Activated T-cell treated with anti-CD3 and anti-CD28 coated beads, Interleukin-2, amount 50 U/mL, for 72 hours (primary cell): ENCODE measurements at places on chromosomes 4 and X.

- DNase-seq, result no peak
Observed at GRCh38 chr4:4333265-4333706, 43.2 kb downstream of the ZBTB49 start.

DNA sequence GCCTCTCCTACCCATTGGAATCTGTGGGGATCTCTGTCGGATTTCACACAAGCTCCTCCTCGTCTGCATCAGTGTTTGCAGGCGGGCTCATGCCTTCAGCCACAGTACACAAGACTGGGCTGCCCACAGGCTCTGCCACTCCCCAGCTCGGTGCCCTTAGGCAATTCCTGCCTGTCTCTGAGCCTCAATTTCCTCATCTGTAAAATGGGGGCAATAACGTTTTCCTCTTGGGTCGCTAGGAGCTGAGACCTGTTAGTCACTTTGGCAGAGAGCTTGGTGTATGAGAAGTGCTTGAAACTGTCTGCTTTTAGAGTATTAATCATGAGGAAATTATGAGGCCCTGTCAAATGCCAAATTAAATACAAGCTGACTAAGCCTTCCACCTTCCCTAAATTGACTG lies 27.6 kb upstream of the MSX1 start:
- DNase-seq, result no peak

DNA sequence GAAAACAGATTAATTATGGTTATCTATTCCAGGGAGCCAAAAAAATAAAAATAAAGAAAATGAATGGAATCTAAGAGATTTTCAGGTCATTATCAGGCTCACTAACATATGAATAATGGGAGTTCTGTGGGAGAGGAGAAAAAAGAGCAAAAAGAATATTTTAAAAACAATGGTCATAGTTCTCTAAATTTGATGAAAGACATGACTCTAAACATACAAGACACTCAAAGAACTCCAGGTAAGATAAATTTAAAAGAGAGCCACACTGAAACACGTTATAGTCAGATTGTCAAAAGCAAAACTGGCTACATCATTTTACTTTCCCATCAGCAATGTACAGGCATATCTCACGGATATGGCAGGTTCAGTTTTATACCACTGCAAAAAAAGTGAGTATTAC lies 520.0 kb downstream of the ANKRD50 start:
- DNase-seq, result no peak

DNA sequence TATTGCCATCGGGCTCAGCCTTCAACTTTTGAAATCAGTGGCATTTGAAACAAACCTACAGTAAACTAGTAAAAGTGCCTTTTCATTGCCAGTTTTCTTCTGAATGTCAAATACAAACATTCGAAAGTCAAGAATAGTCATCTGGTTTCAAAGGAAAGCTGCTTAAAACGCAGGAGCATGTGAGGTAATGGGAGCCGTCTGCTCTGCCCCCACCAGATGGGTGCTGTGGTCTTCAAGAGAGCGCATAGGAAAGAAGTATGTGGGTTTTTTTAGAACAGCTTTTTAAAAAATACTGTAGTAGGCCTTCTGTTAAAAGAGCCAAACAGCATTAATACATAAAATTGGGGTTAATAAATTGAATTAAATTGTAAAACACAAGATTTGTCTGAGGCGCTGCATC lies 88.6 kb downstream of the STOX2 start:
- DNase-seq, result no peak

DNA sequence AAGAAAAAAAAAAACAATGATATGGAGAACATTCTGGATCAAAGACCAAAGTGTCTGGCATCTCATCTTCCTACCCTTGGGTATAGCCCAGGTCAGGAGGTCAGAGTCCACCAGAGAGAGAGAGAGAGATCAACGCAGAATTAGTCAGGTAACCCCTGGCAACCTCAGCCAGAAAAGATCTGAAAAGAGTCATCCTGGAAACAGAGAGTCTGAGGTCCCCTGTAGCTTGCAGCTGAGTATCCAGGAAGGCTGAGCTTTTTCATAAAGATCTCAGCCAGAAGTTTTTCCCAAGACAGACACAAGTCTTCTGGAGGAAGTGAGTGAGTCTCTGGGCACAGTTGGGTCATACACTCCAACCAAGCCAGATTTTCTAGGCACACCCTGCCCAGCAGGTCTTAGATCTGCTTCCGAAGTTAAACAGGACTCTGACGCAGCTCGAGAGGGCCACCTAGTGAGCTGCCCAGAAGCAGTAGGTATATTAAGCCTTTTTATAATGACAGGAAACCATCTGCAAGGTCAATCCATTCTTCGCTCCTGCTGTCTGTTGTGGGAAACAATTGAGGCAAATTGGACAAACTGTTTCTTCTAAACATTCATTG lies 35.7 kb downstream of the ACE2 start:
- peak; percentile 26 for DNase-seq

DNA sequence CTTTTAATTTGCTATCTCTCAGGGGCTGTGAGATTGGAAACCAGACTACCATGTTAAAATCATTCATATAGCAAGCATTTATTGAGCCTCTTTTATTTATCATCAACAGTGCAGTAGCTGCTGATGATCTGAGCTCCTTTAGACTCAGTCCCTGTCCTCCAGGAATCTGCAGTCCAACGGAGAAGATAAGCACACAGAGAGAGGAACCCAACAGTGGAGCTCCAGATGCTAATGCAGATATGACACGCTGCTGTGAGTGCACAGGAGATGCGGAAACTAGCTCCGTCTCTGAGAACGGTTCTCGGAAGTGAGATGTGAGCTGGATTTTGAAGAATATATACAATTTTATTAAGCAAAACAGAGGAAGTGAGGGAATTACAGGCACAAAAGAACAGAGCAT lies 35.4 kb downstream of the DCHS2 start:
- DNase-seq, result no peak

DNA sequence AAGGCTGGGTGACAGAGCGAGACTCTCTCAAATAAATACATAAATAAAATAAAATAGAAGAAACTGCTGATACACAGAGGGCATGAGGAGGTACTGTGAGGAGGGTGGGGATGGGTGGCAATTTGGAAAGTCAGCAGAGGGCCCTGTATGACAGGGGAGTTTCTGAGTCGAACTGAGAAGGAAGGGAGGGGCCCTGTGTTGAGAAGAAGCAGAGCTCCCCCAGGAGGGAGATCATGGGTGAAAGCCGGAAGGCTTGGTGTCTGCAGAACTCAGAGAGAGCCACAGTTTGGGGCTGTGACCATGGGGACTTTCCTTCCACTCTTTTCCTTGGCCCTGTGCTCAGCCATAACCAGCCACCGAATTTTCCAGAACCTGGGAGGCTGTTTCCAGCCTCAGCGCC lies 24.8 kb upstream of the AFAP1 start:
- DNase-seq, result peak; percentile 51

DNA sequence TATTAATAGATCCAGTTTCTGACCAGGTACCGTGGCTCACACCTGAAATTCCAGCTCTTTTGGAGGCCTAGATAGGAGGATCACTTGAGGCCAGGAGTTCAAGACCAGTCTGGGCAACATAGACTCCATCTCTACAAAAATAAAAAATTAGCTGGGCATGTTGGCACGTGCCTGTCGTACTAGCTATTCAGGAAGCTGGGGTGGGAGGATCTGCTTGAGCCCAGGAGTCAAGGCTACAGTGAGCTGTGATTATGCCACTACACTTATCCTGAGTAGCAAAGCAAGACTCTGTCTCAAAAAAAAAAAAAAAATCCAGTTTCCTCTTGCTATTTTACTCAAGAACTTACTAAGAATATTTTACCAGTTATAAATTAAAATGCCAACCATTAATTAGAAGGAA lies 91.7 kb downstream of the SLC10A6 start:
- DNase-seq, result no peak

DNA sequence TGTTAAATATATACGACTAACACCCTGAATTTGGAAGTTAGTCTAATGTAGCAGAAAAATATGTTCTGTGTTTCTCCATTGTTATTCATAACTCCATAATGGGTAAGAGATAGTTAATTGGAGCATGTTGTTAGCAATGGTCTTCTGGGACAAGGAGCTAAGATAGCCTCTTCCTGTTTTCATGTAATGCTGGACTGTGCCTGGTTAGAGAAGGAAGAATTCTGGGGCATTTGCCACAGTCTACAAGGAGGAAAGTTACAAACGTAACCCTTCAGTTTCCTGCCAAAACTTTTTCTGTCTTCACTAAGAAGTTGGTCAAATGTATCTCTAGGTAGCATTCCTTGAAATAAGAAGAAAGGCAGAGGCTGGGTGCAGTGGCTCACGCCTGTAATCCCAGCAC lies 5.8 kb downstream of the PRDX4 start:
- DNase-seq, result no peak

DNA sequence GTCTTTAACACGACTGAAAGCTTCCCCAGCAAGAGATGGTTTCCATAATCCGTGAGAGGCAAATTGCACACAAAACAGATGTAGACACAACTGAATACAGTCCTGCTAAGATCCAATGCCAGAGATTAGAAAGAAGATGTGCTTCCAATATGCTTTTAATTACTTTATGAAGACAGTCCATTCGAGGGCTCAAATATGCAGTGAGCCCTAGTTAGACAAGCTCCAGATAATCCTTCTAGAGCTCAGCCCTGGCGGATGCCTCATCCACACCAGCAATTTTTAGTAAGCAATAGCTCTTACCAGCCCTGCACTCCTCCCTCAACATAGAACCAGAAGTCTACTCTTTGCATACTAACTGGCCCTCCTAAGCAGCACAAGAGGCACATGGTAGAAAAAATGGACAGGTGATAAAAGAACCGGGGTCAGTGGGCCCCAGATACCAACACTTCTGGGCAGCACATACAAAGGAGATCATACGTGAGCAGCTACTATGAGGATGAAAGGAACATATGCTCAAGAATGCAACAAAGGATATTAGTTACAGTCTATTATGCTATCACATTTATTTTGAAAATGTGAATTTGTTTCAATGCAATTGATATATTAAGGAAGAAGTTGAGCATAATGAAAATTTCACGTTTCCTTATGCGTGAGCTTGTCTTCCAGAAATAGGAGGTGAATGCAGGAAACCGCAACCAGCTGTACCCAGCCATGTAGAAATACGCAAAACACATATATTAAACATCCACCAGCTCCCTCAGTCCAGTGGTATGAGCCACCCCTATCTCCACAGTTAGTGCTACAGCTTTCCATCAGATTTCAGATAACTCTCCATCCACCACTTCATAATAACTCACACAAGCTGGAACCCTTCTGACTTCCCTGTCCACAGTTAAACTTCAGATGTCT lies 34.3 kb downstream of the GPC4 start:
- DNase-seq, result no peak

DNA sequence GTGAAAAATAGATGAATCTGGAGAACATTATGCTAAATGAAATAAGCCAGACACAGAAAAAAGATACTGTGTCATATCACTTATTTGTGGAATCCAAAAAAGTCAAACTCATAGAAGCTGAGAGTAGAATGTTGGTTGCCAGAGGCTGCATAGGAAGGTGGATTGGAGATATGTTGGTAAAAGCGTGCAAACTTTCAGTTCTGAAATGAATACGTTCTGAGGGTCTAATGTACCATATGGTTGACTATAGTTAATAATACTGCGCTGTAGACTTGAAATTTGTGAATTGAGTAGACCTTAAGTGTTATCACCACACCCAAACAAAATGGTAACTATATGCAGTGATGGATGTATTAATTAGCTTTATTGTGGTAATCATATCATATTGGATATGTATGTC lies 45.0 kb upstream of the UPRT start:
- no peak for DNase-seq

GRCh38 chr4:101074326-101074725 lies 273.0 kb downstream of the PPP3CA start:
- no peak for DNase-seq

- DNase-seq, result no peak
Observed at GRCh38 chrX:30513284-30513683, 64.3 kb downstream of the TASL start.

DNA sequence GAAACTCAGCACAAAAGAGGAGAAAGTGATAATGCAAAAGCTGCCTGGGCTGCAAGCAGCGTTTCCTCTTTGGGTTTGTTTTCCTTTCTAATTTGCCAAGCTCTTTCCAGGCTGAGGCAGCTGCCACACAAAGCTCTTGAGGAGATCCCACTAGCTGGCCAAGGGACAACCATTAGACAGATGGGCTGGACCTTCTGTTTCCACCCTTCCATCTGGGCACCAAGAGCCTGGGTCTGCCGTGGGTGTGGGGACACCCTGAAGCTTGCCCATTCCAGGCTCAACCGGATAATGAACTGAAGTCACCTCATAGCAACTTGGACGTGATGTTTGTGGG lies 194.6 kb upstream of the C1QTNF7 start:
- peak; percentile 3 for DNase-seq

- DNase-seq, result no peak
Observed at GRCh38 chr4:140004549-140004895, 149.5 kb downstream of the MAML3 start.

- no peak for DNase-seq
Observed at GRCh38 chr4:2672700-2673099, 83.4 kb downstream of the TNIP2 start.

DNA sequence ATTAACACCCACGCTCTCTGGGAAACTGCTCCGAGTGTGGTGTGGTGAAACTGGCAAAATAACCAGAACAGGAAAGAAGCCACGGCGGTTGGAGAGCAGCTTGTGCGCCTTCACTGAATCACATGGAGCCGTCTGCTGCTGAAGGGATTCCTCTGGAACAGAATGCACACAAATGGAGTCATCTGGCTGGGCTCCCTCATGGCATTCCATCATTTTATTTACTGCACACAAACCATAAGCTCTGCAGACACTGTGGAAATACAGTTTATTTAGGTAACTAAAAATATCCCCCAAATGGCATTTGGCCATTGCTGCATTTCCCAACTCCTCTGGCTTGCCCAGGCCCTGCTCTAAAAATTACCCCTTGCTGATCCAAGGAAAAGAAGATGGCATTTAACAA lies 187.0 kb upstream of the S100G start:
- no peak for DNase-seq

DNA sequence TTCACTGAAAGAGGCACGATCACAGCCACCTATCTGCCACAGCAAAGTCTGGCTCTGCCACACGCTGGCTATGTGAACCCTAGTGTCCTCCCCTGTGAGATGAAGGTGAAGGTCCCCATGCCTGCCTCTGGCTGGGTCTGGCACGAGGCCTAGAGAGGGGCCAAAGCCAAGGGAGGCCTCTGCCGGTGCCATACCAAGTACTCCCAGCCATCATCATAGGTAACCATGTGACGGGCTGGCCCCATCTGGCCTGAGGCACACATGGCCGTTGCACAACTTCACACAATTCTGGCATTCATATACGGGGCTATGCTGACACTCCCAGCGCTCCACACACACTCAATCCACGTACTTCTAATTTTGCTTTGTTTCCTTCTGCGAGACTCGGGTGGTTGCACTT lies 15.3 kb downstream of the NOP14 start:
- no peak for DNase-seq

DNA sequence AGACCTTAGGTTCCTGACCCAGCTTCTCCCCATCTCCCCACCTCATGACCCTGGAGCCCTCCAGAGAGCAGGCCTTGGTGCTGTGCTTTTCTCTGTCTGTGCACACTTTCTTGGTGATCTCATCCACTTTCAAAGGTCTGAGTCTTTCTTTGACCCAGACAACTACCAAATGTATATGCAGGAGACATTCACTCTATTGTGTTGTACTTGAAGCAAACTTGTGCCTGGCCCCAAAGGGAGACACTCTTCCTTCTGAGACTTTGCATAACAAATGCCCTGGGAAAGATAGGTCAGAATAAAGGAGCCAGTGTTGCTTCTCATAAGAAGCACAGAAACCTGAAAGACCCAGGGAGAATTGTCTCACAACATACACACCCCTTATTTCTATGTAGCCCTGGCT lies 54.3 kb upstream of the TLR2 start:
- DNase-seq, result no peak

GRCh38 chr4:105230287-105230686 lies 83.6 kb downstream of the TET2 start:
- no peak for DNase-seq
